Mucosa of descending colon (tissue), 3 donors: ENCODE measurements at places on chromosomes 1 and 21. TPM values are rescaled to one million over a fixed set of nuclear protein-coding genes. Genes with fewer than 3 reads are reported as not detected.

CHRM3 gene
- total RNA-seq: 11.4 TPM

AKR7A2 gene
- 85.2 TPM for total RNA-seq

GNAT2 gene
- not detected for total RNA-seq

CENPL gene
- 8.3 TPM for total RNA-seq

PPM1J gene
- 1.1 TPM for total RNA-seq

ANGPTL7 gene
- 0.72 TPM for total RNA-seq

LIPI gene
- total RNA-seq: not detected

FAM43B gene
- total RNA-seq: 0.43 TPM

CD1C gene
- 1.1 TPM for total RNA-seq

SLAMF8 gene
- total RNA-seq: 5.9 TPM

HSPB7 gene
- total RNA-seq: 78.0 TPM

BACH1 gene
- total RNA-seq: 54.0 TPM

RPE65 gene
- total RNA-seq: not detected

SELENBP1 gene
- 914 TPM for total RNA-seq

PTP4A2 gene
- 298 TPM for total RNA-seq

LDLRAD1 gene
- not detected for total RNA-seq

LCE2C gene
- total RNA-seq: not detected

KPRP gene
- not detected for total RNA-seq

TXNDC12 gene
- 60.1 TPM for total RNA-seq

SPRR2F gene
- total RNA-seq: not detected
